ENCODE measurements at places on chromosomes 1 and 21.
A peak's percentile ranks its signal among the peaks of the same experiment; 100 is the strongest.

DNA sequence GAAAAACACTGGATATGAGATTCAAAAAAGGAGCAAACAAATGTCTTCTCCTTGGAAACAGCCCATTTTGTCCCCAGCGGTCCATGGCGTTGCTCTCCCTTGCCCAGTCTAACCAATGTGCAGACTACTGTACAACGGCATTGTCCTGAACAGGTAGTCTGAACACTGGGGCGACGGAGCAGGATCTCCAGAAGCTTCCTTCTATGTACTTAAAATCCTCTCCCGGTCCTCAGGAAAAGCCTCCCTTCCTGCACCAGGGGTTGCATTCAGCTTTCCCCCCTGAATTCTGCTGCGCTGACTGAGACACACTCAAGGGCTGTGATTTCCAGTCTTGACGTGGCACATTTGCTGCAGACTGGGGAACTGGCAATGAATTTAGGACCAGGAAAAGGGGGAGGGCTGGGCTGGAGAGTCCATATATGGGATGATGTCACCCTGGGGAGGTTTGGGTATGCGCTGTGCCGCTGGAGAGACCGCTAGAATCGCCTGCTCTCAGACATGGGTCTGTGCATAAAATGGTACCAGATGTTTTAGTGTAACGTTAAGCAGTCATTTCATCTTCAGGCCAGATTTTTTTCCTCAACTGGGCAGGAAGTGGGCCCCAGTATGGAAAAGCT is 275.9 kb upstream of the C1orf105 start:
- DNase-seq = no peak

- DNase-seq = peak; percentile 67
Observed at GRCh38 chr21:35400233-35400939, 351.3 kb upstream of the RUNX1 start.

DNA sequence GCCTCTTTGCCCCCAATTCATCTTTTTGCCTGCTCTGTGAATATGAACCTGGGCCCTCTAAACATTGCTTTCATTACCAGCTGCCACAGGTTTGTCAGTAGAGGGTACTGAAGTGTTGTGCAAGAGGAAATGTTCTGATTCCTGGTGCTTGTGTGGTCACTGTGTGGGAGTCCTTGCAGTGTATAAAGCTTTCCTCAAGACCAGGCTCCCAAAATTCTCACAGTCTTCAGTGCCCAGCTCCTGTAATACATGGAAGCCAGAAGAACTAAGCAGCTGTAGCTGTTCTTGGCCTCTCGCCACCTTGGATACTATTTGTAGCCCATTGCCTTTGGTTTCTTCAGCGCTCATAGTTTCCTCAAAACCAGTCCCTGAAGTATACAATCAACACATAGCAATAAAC is 1046.2 kb downstream of the BRINP3 start:
- no peak for DNase-seq

GRCh38 chr21:30434033-30434631 is 4.1 kb downstream of the KRTAP13-4 start:
- no peak for DNase-seq

GRCh38 chr21:35476621-35477395 is 427.7 kb upstream of the RUNX1 start:
- no peak for DNase-seq

- no peak for DNase-seq
Observed at GRCh38 chr21:33961061-33961460, 45.5 kb upstream of the ATP5PO start.

DNA sequence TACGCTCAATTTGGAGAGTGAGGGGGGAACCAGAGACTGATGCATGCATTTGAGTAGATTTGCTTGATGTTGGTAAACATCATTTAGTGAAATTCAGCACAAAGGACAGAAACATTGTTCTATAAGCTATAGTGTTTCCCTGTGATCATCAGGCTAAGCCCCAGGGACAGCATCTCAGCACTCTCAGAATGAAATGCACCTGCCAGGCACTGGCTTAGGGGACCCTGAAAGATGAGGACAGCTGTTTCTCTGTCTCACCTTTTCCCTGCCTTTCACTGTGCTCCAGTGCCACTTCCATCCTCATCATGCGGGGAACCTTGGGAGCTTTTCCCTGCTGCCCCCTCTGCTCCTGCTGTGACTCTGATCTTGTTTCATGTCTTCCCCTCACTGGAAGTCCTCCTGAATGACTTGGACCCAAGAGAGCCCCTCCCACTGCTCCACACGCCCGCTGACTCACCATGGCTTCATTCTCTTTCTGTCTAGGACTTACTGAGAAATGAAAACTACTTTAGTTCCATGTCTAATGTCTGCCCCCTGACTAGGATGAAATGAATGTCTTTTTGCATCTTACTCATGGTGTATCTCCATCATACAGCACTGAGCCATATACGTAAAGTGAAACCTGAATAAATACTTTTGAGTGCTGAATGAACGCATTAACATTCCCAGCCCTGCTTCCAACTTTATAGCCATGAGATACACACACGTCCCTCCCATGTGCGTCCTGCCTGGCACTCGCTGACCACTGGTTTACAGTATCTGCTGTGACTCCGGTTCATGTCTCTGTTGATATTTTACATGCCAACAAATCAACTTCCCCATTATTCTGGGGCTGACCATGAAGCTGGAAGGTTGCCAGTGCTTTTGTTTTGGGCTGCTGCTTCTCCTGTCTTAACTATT is 182.0 kb downstream of the PCP4 start:
- DNase-seq = peak; percentile 80

DNA sequence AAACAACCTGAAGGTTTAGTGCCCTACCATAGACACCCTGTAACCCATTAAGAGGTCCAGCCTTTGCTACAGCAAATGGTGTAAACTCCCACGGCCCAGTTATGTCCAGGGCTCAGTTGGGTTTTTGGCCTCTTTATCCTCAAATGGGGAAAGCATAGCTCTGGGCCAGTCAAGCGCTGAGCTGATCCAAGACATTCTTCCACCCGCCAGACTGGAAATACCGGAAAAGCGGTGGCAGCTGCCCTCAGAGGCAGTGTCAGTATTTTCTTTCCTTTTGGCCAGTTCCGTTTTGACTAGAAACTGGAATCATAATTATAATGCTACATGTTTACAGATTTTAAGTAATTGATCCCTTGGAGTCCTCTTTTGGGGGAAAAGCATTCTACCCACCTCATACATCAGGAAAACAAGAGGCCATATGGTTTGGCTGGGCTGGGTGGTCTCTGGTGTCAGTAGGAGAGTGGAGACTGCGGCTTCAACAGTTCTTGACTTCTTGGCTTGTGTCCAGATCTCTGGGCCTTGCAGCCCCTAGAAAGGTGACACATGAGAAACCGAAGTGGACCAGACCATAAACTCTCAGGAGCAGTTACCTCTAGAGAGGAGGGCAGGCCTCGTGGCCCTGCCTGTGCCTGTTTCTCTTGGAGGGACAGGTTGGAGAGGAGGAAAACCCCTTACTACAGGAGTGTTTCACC is 30.2 kb upstream of the CLDN14 start:
- DNase-seq = no peak

DNA sequence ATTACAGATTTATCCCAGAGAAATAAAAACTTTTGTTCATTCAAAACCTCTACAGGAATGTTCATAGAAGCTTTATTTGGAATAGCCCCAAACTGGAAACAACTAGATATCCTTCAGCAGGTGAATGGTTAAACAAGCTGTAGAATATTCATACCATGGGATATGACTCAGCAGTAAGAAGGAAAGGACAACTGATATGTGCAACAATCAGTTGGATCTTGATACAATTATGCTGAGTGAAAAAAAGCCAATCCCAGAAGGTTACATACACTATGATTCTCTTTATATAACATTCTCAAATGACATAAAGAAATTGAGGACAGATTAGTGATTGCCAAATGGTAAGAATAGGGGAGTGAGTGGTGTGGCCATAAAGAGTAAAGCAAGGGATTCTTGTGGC is 376.7 kb downstream of the S1PR1 start:
- DNase-seq = no peak

DNA sequence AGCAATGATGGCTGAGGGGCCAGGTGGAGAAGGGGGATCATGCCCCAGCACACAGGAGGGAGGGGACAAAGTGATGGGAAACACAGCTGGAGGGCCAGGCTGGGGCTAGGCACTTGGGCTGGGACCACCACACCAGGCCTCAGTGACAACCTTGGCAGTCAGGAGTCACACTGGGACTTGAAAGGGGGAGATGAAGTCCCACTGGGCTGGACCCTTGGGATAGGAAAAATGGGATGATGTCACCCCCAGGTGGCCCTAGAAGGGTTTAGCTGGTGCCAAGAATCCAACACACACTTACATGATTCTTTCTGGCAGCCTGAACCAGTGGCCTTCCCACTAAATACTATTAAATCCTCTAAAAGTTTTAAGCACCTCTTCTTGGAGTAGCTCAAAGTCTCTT is 17.1 kb downstream of the ZBTB17 start:
- DNase-seq = no peak

GRCh38 chr1:39086865-39087409 is 60.8 kb downstream of the NDUFS5 start:
- no peak for DNase-seq

GRCh38 chr1:7278827-7279765 is 492.0 kb upstream of the VAMP3 start:
- peak; percentile 26 for DNase-seq

- no peak for DNase-seq
Observed at GRCh38 chr1:230768903-230769570, 21.8 kb downstream of the CAPN9 start.

Measured in NCI-H187 (cell line).